Activated CD4-positive, alpha-beta memory T cell treated with anti-CD3 and anti-CD28 coated beads, Interleukin-2, amount 10 ng/mL, durations not matched to agents 7 days and 5 days (primary cell): ENCODE measurements at places on chromosomes 7 and 10. TPM values are rescaled to one million over a fixed set of nuclear protein-coding genes. Genes with fewer than 3 reads are reported as not detected.

GRCh38 chr10:28928484-28928883 lies 251.2 kb downstream of the BAMBI start:
- DNase-seq, result no peak

DNA sequence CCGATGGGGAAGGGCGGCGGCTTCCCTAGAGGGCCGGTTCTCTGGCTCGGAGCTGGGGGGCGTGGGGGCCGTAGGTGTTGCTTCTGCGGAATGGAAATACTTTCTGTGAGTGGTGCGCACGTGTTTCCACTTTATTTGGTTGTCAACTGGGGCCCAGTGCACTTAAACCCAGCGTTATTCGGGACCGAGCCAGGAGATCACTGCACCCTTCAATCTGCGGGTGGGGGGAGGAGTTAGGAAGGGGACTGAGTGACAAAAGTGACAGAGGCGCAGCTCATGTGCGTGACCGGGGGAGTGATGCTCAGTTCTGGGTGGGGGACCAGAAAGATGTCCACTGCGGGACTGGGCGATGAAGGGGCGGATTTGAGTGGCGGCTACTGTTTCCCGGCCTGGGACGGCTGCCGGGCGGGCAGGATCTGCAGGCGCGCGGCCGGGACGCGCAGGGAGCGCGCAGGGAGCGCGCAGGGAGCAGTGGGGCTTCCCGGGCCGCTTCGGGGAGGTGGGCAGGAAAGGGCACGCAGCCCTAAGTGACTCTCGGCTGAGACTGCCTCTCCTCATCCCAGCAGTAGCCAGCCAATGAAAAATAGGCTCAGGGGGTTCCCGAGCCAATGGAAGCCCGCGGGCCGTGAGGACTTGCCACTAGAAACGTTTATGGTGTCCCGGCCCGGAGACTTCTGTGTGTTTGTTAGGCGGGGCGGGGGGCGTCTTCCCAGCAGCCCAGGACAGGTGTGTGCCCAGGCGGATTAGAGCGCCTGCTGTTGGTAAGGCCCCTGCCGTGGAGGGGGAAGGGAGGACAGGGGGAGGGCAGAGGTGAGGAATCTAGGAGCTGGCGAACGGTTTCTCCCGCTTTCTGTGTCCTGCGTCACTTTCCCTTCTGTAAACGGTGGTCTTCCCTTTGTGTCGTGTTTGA lies 54.3 kb upstream of the KDM7A start:
- DNase-seq, result peak; percentile 67

HELLS gene
- total RNA-seq, result 95.3 TPM

CDC123 gene
- 89.5 TPM for total RNA-seq

CYP3A4 gene
- not detected for total RNA-seq

GRCh38 chr10:26367771-26368170 lies 70.4 kb upstream of the APBB1IP start:
- peak; percentile 31 for DNase-seq

DNA sequence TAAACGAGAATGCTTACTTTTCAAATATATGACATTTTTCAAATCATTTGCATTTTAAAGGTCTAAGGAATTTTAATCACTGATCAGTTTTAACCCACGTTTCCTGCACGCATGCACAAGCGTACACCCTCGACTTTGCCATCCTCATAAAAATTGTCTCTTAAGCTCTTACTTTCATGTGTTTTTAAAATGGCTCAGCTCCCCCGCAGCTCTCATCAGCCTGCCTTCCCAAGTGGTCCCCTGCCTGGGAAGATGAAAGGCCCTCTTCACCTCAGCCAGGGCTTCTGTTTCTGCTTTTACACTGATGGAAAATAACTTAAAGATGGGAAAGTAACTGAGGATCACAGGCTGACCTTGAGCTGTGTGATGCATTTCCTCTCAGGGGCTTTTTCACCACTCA lies 131.6 kb upstream of the LSM8 start:
- DNase-seq, result no peak

TPK1 gene
- 16.7 TPM for total RNA-seq

DNA sequence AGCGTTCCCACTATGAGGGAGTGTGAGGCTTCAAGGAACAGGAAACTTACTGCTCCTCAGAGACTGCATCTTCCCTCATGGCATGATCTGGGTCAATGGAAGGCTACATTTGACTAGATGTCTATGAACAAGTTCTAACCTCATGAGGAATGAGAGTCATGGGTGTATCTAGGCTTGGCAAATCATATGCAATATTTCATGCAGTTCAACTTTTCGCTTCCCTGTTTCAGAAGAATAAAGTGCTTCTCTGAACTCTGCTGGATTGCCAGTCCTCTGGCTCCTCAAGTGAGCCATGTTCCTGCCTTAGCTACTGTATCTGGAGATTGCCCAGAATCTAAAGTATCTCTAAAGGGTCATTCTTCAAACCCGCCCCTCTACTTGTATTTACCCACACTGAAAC lies 54.3 kb upstream of the SEMA3A start:
- DNase-seq, result no peak

DNA sequence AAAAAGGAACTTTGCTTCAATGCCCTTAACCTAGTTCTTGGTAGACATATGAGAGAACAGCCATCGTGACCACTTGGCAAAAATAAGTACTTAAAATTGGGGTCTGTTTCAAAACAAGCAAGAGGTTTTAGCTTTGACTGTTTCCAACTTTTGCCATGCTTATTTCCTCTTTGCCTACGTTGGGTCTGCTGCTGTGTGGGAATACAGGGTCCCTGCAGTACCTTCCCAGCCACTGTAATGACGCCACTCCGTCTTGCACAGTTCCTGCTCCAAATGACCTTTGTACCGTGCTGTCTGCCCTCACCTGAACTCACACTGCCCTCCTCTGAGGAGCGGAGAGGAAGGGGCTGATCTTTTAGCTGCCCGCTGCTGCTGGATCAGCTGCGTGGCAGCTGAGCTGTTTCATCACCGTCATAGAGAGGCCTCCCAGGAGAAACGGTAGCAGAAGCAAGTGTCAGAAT lies 133.1 kb downstream of the MAPK8 start:
- DNase-seq, result no peak

DNA sequence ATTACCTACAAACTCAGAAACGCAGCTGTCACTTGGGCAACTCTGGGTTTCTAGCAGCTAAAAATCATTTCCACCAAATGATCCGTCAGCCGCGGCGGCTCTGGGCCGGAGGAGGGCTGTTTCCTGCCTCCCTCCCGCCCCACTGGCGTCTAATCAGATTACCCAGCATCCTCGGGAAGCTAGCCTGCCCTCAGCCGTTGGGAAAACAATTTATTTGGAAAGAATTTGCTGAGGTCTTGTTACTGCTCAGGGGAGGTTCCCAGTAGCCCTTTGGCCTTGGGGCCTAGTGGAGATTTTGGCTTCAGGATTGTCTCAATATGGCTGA lies 65.0 kb upstream of the ADGRA1 start:
- no peak for DNase-seq

DNA sequence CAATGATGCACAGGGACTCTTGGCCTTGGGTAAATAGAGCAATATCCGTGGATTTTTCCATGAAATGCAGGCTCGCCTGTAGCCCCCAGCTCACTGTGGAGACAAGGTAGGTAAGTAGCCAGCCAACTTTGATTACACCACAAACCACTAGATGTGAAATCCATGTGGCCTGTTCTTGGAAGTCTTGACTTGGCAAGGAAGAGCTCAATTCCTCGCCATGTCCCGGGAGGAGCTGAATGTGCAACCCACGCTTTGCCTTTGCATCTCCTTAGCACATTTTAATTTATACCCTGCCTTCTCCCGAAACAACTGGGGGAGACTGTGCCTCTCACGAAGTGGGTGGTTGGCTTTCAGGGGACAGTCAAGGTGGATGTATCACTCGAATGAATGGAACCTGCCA lies 347.7 kb upstream of the MKI67 start:
- DNase-seq, result no peak

- no peak for DNase-seq
Measured at GRCh38 chr7:89507034-89507433, 647.2 kb upstream of the STEAP1 start.

EPDR1 gene
- total RNA-seq, result 0.35 TPM

GRCh38 chr7:28435732-28436378 lies 23.5 kb downstream of the CREB5 start:
- no peak for DNase-seq

DNA sequence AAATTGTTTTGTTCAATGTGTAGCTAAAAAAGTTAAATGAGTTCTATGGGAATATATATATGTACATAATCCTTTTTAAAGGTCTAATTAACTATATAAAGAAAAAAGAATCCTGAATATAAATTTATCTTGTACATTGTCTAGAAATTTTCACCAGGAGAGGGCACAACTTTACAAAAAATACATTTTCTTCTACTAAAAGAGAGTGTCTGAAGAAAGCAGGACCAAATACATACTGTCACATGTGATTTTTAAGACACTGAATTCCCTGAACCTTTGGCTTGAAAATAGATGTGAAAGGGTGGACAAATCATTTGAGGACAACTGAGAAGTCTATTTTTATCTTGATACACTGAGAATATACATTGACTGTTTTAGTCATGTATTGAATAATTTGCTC lies 204.3 kb downstream of the DGKB start:
- DNase-seq, result no peak

GRCh38 chr10:113859261-113859660 lies 4.8 kb downstream of the NHLRC2 start:
- DNase-seq, result no peak

- DNase-seq, result no peak
Measured at GRCh38 chr10:78890506-78890905, 178.3 kb upstream of the ZMIZ1 start.

LLCFC1 gene
- total RNA-seq, result not detected

SLC25A40 gene
- total RNA-seq, result 54.1 TPM

- no peak for DNase-seq
Measured at GRCh38 chr10:124027031-124027611, 66.3 kb downstream of the CHST15 start.

KIAA1549 gene
- 0.33 TPM for total RNA-seq

DNA sequence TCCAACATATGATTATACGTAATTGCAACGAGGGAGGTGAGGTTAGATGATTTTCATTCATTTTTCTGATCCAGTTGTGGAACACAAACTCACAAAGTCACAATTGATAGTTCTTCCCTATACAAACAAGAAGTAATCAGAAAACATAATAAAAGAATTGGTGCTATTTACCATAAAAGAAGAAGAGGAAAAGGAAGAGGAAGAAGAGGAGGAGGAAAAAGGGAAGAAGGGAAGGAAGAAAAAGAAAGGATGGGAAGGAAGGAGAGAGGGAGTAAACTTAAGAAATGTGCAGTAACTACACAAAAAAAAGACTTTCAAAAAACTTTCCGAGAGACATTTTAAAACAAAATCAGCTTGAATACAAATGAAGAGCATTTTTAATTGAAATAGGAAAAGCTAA lies 65.0 kb downstream of the CCDC71L start:
- no peak for DNase-seq

TEX36 gene
- not detected for total RNA-seq

OR2A1 gene
- 0.05 TPM for total RNA-seq

GRCh38 chr7:22577470-22578001 lies 77.5 kb upstream of the STEAP1B start:
- no peak for DNase-seq

OR9A2 gene
- total RNA-seq, result not detected

OR2A12 gene
- total RNA-seq, result not detected

SORCS3 gene
- total RNA-seq, result not detected

GRCh38 chr7:69429911-69430383 lies 168.3 kb upstream of the AUTS2 start:
- DNase-seq, result no peak

- DNase-seq, result no peak
Measured at GRCh38 chr7:12619461-12620069, 49.0 kb downstream of the SCIN start.

DNA sequence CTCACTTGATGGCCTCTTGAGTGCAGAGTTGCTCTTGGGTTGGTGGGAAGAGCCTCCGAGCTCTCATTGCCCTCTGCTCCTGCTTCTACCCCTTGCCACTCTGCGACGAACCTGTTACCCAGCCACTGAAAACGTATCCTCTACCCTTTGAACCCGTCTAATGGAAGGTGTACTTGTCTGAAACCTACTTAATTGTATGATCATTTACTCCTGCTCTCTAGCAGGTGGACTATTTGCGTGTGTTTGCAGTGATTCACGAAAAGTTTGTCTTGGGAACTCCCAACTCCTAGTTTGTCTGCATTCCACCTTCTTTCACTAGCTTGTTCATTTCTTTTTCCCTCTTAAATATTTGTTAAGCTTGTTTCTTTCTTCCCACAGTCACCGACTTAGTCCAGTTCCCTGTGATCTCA lies 503 bp downstream of the CROT start:
- DNase-seq, result no peak

DNA sequence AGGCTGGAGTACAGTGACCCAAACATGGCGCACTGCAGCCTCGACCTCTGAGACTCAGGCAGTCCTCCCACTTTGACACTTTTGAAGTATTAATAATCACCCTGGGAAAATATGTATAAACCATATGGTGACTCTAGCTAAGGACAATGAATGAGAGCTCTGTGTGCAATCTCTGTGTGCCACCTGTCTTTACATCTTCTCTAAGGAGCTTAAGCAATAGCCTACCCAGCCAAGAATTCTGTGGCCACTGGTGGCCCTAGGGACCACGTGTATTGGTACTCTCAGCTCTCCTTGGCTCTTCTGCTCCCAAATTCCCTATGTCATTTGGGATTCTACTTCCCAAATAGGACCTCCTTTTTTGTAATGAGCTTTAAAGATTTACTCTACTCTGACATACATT lies 23.7 kb downstream of the FGF8 start:
- no peak for DNase-seq

TMEM254 gene
- total RNA-seq, result 15.0 TPM

ZNF365 gene
- total RNA-seq, result 0.35 TPM

- DNase-seq, result no peak
Measured at GRCh38 chr10:103578782-103579382, 85.4 kb downstream of the NEURL1 start.

ABI1 gene
- total RNA-seq, result 76.9 TPM

- DNase-seq, result no peak
Measured at GRCh38 chr10:131446171-131446570, 134.7 kb upstream of the TCERG1L start.

CALN1 gene
- not detected for total RNA-seq

DNA sequence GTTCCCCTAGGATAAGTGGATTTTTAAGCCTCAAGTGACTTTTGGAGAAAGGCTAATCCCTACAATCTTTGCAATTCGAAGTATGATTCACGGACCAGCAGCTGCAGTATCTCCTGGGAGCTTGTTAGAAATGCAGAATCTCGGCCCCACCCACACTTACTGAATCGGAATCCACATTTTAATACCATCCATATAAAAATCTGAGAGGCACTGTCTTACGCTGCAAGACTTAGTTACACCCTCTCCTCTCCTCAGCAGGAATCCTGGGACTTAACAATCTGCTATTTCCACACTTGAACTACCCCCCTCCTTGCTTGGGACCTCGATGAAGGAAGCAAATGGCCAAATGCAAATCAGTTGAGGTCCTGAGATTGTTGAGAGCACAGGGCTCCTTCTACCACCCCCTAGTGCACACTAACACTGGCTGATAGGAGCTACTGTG lies 21.0 kb downstream of the ITPRIP start:
- DNase-seq, result no peak

H2BK1 gene
- not detected for total RNA-seq

NPC1L1 gene
- not detected for total RNA-seq

SAMD8 gene
- 14.1 TPM for total RNA-seq

- no peak for DNase-seq
Measured at GRCh38 chr7:23372611-23373010, 73.5 kb downstream of the MALSU1 start.

TSPAN12 gene
- total RNA-seq, result not detected

GRCh38 chr7:25894002-25894901 lies 257.7 kb upstream of the NFE2L3 start:
- DNase-seq, result peak; percentile 42
